ENCODE measurements at places on chromosomes 5 and 9.

DNA sequence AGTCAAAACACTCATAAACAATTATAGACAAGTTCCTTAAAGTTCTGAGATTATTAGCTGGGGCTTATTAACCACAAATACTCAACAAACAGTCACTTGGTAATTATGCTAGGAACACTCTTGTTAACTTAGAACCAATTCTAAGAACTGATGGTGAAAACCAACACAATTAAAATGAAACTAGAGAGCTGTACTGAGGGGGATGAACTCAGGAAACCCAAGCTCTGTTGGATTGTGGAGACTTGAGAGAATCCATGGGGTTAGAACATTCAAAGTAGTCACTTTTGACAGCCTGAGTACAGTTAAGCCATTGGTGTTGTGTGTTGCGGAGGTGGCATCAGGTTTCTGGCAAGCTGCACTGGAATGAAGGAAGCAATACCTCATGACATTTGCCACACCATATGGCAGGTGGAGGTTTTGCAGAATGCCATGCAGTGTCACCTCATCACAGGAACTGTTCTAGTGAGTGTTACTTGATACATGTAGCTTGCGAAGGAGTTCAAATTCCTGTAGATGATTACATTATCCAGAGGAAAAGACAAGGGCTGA is 480.9 kb upstream of the CD180 start:
- DNase-seq: no peak

- no peak for DNase-seq
Measured at GRCh38 chr5:565782-566440, 41.7 kb upstream of the SLC9A3 start.

DNA sequence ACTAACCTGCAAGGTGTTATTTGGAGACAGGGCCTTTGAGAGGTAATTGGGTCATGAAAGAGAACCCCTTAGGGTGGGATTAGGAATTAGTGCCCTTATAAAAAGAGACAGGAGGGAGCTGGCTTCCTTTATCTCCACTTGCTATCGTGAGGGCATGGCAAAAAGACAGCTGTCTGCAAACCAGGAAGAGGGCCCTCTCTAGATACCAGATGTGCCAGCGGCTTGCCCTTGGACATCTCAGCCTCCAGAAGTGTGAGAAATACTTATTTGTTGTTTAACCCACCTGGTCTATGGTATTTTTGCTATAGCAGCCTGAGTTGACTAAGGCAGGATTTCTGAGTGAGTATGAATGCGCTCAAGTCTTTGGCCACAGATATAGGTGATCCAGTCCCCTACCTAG is 978 bp upstream of the RGS14 start:
- no peak for DNase-seq

- DNase-seq: no peak
Measured at GRCh38 chr5:128706269-128706668, 168.2 kb upstream of the FBN2 start.

- DNase-seq: no peak
Measured at GRCh38 chr5:78930721-78931120, 54.4 kb downstream of the ARSB start.

- DNase-seq: no peak
Measured at GRCh38 chr5:62652225-62652624, 73.6 kb downstream of the LRRC70 start.

DNA sequence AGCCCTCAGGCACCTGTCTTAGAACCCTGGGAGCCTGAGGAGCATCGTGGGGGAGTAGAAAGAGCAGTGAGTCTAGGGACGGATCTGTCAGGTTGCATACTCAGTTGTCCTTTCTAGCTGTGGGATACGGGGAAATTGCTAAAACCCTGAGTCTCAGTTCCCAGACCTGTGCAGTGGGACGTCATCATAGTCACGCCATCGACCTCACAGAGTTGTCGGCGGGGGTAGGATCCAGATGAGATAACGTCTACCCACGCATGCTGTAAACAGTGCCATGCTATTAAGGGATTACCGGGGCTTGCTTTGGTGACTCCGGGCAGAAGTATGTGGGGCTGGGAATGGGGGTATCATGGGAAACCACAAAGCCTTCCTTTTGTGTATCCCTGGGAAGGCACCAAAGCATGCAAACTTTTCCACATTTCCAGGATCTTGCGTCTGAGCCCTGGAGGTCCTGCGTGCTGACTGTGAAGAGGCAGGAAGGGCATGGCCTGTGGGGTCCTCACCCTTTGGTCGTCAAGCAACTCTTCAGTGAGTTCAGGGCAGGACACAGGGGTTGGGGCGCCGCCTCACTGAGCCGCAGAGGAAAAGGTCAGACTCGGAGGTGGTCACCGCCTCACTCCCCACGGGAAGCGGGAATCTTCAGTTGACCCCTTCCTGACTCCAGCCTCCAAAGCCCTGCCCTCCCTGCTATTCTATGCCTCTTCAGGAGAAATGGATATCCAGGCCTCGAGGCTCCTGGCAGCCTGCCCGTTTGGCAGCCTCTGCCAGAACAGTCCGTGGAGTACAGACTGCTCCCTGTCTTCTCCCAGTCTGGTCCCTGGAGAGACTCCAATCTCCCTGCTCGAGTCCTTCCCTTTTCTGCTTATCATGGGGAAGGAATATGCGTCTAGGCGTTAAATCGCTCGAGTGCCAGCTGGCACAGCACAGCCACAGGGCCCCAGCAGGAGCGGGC is 186.8 kb upstream of the KLF9 start:
- DNase-seq: no peak

- DNase-seq: no peak
Measured at GRCh38 chr5:62506659-62507460, 71.8 kb upstream of the LRRC70 start.

DNA sequence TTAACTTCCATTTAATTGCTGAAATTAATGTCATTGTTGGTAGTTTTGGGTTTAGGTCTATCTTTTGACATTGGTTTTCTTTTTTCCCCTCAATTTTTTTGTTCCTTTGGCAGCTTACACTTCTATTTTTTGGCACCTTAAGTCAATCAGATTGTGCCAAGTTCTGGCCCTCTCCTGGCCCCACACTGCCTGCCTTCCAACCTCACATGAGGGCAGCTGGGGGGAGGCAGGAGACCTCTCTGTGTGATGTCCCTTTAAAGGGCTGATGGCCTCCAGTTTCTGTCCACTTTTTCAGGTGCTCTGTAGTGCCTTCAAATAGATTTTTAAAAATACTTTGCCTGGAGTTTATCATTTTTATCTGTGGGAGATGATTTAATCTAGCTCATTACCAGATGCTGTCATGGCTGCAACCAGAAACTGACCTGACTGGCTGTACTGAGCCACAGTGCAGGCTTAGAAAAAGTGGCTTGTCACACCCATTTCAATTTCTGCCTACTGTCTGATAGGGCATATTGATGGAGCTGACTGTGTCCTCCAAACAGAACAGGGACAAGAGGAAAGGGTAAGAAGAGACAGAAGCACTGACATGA is 196.6 kb downstream of the FANCC start:
- DNase-seq: no peak

DNA sequence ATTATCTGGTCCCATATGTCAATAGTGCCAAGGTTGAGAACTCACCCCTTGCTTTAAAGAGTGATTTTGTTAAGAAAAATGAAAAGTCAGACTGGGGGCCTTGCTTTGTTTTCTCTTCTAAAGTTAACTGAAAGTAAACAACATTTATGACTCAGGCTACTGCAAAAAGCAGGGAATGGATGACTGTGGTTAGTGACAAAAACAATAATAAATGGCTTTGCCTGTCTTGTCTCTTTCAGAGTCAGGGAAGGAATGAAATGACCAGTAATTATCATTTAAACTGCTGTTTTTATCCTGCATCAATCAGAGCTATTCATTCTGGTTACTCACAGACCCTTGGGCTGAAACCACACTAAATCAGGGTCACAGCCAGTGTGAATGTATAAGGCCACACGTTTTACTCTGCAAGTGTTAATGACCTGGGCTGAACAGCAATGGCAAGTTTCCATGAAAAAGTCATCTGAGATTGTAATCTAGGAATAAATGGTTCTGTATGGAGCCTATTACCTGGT is 112.2 kb downstream of the ZNF608 start:
- no peak for DNase-seq

- DNase-seq: no peak
Measured at GRCh38 chr9:18907927-18908625, 124.9 kb downstream of the SAXO1 start.

- no peak for DNase-seq
Measured at GRCh38 chr5:74040065-74040551, 414.1 kb downstream of the ARHGEF28 start.

DNA sequence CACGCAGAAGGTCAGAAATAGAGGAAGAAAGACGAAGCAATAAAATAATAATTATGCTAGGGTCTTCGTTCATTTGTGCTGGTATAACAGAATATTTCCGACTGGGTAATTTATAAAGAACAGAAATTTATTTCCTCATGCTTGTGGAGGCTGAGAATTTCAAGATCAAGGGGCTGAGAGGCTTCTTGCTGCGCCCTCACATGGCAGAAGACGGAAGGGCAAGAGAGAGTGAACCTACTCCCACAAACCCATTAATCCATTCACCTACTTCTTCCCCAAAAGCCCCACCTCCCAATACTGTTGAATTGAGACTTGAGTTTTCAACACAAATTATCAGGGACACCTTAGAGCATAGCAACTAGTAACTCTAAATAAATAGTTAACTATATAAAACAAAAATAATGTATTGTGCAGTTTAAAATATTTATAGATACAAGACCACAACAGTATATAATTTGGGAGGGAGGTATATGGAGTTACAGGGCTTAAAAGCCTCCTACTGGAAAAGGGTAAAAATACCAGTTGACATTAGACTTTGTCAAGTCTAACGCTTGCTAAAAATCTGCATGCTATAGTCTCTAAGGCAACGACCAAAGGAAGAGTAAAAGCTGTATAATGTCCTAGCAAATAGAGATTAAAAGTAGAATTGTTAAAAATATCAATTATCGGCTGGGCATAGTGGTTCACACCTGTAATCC is 40.3 kb upstream of the NAA35 start:
- DNase-seq: no peak

DNA sequence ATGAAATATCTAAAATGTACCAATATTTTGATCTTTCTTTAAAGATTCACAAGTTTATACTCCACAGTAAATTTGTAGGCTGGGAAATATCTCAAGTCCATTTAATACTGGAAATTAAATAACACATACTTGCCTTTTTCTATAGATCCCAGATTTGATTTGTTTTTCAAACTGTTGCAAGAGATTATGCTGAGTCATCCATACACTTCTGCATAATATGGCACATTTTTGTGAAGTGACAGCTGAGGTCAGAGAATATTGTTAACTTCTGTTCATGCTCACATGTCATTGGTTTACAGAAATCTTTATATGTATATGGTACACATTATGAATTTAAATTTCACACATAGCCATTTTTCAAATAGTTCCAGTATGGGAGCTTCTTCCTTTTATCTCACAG is 1066.3 kb upstream of the NUDT12 start:
- no peak for DNase-seq

DNA sequence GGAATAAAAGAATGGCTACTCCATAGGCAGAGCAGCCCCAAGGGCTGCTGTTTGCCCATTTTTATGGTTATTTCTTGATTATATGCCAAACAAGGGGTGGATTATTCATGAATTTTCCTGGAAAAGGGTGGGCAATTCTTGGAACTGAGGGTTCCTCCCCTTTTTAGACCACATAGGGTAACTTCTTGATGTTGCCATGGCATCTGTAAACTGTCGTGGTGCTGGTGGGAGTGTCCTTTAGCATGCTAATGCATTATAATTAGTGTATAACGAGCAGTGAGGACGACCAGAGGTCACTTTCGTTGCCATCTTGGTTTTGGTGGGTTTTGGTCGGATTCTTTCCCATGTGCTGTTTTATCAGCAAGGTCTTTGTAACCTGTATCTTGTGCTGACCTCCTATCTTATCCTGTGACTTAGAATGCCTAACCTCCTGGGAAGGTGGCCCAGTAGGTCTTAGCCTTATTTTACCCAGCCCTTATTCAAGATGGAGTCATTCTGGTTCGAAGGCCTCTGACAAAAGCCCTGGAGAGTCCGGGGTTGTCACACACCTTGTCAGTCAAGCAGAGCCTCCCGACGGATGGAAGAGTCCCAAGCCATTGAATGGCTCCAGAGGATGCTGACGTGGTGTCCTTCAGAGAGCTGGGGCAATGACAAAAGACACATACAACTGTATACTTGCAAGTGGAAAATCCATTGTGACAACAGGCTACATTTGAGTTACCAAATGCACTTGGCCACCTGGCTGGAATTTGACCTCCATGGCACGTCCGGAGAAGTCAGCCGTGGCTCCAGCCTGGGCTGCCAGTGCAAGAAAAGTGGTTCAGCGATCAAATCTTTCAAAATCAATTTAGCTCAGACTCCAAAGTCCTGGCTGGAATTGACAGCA is 67.1 kb upstream of the CLINT1 start:
- no peak for DNase-seq

DNA sequence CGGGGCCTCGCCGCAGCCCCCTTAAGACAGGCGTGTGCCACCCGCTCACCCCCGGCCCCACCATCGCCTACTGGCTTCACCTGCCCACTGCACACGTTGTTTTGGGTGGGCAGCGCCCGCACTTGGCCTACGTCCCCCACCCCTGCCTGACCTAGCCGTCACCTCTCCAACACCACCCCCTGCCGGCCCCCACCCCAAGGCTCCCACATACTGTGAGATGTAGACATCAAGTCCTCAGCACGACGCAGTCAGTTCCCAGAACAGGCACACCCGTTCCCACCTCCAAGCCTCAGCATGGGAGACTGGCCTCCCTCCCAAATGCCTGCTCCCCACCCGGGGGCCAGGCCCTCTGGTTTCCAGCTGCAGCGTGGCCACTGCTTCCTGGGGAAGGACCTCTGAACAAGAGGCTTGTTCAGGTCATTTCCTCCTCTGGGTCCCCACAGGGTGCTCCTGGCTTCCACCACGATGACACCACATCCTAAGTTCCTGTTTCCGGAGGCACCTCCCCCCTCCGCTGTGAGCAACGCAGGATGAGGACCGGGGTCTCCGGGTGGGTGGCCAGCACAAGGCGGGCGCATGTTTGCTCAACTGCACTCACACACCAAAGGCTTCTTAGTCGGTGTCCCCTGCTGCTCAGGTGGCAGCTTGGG is 11.3 kb downstream of the DBN1 start:
- no peak for DNase-seq

DNA sequence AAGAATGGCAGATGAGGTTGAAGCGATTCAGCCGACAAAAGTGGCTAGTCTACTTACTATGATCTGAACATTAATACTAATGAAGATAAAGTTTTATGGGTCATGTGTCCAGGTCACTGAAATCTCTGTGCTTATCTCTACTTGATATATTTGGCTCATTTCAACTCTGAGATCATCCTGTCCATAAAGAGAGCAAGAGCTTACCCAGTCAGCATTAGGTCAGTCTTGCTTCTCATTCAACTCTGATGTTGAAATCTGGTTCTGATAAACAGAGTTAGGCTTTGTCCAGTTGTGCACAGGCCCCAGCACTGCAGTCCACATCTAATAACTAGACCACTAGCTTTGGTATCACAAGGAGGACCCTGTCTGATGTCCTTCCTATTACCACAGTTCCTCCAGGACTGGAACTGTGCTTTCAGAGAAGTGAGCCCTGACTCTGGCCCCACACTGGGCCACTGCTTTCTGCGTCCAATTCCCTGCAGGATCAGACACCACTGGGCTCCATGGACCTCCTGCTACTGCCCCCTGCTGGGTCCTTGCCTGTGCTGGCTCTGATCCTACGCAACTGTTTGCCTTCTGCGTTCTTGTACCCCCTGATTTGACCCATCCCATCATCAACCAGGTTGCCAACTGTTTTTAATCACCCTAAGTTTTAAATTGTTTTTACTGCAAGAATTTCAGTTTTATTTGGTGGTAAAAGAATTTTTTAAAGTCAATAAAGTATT is 23.7 kb upstream of the FAM120A start:
- no peak for DNase-seq

- DNase-seq: no peak
Measured at GRCh38 chr5:56862909-56863308, 46.5 kb upstream of the SETD9 start.

- no peak for DNase-seq
Measured at GRCh38 chr9:3237121-3237520, 288.7 kb downstream of the RFX3 start.

- DNase-seq: no peak
Measured at GRCh38 chr5:158126442-158127405, 267.8 kb upstream of the CLINT1 start.
